A172 (cell line): ENCODE measurements at places on chromosomes 4 and X. TPM values are rescaled to one million over a fixed set of nuclear protein-coding genes. Genes with fewer than 3 reads are reported as not detected.

- no peak for DNase-seq
These were observed 109.4 kb downstream of the SMIM20 start for GRCh38 chr4:26023203-26023972.

The MID1 gene
- total RNA-seq: 13.0 and 15.1 TPM in 2 replicates

GRCh38 chr4:173486714-173487392 lies 43.2 kb downstream of the HAND2 start:
- peak; percentile 19 for DNase-seq

GRCh38 chrX:136390921-136391320 lies 90.2 kb downstream of the ADGRG4 start:
- DNase-seq: no peak

The TMEM33 gene
- 60.4 and 73.4 TPM in 2 replicates for total RNA-seq

DNA sequence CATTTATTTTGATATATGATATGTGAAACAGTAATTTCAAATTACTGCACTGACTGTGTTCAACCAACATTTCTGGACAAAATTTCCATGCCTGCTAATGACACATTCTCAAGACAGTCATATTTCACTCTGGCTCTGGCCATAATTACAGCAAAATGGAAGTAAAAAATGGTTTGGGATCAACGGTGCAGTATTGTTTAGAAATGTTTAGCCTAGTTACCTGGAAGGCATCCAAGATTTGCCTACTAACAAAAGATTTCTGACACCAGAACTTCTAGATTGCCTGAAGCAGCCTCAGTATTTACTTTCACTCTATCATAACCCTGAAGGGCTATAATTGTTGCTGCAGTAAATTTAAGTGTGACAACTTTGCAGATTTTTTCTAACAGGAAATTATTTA lies 416.3 kb downstream of the PCDH10 start:
- DNase-seq: peak; percentile 68

DNA sequence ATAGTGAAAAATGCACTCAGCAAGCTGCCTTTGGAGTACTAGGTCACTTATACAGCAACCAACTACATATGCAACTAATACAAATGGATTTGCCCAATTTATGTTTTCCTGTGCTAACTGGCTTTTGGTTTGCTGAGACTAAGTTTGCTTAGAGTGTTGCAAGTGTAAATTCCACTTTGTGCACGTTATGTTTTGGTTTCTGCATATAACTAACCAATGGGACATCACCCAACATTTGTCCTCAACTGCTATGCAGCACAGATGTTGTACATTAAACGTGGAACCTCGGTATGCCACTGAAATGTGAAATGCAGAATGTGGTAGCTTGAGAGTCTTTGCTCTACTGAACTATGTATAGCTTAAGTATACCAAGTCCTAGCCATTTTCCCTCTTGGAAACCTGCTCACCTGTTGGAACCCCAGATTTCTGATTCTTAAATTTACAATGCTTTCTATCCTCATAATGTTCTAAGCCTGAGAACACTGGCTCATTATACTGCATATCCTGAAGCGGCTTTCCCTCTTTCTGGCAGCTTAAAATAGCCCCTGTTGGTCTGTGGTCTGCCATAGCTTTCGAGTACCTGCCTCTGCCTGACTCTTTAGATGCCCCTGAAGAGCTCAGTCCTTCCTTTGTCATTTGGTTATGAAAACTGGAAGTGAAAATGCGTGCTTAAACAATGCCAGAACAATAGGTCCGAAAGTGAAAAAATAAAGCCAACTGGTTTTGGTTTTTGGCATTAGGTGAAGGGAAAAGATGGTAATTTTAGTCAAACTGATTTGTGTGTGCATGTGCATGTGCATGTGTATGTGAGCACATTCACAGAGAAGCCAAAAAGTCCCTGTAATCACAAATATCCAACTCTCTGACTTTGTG lies 158.0 kb downstream of the SH2D1A start:
- no peak for DNase-seq

The BCAP31 gene
- total RNA-seq: 523 and 538 TPM in 2 replicates

DNA sequence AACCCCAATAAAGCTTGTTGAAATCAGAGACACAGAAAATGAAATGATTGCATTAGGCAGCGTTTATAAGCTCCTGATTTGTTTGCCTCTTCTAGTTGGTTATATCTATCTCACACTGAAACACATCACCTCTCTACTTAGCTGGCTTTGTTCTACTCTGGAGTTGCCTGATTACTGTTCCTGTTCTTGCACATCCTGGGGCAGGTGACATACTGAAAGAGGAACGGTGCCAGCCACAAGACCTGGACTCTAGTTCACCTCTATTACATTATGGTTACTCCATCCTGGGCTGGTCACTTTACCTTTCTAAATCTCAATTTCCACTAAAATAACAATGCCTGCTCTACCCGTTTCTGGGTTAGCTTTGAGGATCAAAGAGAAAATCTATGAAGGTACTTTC lies 47.9 kb downstream of the TRIM2 start:
- no peak for DNase-seq

DNA sequence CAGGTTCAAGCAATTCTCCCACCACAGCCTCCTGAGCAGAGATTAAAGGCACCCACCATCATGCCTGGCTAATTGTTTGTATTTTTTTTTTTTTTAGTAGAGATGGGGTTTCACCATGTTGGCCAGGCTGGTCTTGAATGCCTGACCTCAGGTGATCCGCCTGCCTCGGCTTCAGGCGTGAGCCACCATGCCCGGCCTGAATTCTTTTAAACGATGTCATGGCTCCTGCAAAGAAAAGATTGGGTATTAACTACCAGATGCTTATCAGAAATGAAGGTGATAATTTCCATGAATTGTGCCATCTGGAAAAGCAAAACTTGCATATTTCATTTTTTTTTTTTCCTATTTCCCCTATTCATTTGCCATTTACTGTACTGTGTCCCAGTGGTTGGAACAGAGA lies 195.7 kb upstream of the IGFBP7 start:
- no peak for DNase-seq

DNA sequence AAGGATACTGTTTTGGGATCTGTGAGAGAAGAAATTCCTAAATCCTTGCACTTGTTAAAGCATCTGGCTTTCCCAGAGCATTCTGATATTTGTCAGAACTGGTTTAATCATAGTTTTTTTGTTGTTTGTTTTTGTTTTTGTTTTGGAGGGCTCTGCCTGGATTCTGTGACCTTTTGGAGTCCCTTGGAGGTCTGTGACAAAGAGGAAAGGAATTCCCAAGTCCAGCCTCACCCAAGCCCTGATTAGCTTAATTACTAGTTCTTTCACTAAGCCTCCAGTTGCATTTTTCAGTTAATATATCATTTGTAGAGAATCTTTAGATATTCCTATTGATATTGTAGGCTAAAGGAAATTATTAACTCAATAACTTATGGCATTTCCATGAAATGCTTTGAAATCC lies 711 bp downstream of the ACE2 start:
- no peak for DNase-seq

DNA sequence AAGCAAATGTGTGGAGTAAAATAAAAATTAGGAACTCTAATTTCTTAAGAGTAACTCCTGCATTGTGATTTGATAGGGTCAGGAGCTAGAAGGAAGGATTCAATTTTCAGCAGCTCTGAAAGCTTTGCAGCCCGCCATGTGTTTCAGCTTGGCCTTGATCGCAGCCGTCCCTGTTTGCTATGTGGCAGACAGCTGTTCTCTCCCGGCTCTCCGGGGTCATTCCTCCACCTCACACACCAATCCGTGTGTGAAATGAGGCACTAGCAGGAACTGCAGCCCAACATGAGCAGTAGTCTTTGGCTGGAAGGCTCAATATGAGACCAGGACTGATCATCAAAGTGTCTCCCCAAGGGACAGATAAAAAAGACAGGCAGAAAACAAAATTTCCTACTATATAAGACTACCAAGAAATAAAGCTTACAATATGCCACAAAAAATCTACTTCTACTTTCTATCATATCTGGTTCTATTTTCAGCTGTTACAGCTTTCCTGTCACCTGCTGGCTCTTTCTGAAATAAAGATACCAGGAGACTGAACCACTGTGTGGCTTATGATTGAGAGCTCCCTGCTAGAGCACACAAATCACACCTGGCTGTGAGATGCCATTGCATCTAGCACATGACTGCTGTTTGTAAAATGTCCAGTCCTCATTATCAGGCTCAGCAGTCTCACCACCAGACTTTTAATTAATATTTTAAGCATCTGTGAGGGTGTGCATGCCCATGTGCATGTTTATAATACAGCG lies 44.1 kb upstream of the SEC24B start:
- no peak for DNase-seq

The ITM2A gene
- total RNA-seq: not detected in 2 replicates

The RPS6KA6 gene
- not detected in 2 replicates for total RNA-seq

GRCh38 chr4:105140684-105141490 lies 5.8 kb upstream of the TET2 start:
- DNase-seq: no peak

DNA sequence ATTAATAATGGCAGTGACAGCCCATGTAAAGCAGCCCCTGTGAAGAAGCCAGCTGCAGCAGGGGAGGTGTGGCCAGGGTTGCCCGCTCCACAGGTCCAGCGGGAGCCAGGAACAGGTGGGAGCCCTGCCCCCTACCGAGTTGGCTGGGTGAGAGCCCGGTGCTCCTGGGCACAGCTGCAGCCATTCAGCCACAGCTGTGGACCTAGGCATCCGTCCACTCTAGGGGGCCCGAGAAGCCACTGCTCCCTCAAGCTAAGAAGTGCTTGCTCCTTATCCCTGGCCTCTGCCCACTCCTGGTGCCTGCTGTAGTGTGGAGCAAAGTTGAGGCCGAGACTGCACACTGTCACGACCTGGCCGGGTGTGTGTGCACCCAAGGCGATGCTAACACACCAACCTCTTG lies 1469.0 kb downstream of the PCDH7 start:
- no peak for DNase-seq

- no peak for DNase-seq
These were observed 11.6 kb upstream of the TNIP2 start for GRCh38 chr4:2767705-2768074.

- peak; percentile 89 for DNase-seq
These were observed 28.3 kb downstream of the CYTL1 start for GRCh38 chr4:4990857-4991540.
